Islet precursor cell (in vitro differentiated cells): ENCODE measurements at places on chromosomes 4 and X.

DNA sequence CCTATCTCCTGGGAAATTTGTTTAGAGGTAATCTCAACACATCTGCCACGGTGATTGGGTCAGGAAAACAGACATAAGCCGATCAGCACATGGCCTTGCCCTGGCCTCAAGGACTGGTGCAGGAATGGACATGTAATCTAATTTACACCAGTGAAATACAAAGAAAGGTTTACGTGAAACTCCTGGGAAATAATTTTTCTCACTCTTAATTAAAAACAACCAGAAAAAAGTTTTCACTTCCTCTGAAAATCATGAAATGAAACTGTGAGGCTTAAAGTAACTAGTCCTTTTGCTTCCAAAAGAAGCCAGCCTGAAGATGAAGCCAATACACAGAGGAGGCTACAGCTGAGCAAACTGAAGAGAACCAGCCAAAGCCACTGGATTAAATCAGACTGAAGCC is 154.1 kb upstream of the FAM241A start:
- DNase-seq = no peak

DNA sequence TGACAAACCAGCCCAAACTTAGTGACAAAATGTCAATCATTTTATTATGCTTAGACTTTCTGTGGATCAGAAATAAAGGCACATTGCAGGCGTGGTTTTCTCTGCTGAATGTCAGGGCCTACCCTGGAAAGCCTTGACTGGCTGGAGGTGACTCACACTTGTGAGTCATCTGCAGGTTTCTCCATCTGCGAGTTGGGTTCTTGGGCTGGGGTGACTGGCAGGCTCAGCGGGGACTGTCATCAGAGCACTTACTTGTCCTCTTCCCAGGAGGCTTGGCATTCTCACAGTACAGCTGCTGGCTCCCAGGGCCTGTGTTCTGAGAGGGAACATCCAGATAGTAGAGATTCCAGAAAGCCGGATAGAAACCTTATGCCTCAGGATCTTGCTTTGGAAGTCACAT is 153.8 kb upstream of the AGA start:
- DNase-seq = peak; percentile 99

DNA sequence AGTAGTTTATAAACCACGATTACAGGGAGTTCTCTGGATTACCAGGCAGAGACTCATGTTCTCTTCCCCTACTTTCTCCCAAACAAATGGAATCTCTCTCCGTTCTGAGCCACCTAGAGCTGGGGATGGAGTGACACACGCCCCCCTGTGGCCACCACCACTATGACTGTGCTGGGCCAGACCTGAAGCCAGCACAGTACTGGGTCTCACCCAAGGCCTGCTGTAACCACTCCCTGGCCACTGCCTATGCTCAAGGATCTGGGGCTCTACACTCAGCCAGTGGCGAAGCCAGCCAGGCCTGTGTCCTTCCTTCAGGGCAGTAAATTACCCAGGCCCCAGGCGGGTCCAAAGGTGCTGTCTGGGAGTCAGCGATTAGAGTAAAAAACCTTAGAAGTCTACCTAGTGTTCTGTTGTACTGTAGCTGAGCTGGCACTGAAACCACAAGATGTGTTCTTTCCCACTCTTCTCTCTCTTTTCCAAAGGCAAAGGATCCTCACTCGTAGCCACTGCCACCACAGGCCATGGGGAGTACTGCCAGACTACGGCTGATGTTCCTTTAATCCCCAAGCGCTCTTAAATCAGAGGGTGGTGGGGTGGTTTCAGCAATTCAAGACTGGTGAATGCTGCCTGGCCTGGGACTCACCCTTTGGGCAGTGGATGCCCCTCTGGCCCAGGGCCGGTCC is 412.2 kb upstream of the ARX start:
- peak; percentile 78 for DNase-seq

GRCh38 chr4:140497747-140498636 is at the start of gene MGAT4D:
Gene MGAT4D (minus strand): TSS chr4:140498293. CDS start chr4:140498222, 71 bp downstream.
- DNase-seq = peak; percentile 64

DNA sequence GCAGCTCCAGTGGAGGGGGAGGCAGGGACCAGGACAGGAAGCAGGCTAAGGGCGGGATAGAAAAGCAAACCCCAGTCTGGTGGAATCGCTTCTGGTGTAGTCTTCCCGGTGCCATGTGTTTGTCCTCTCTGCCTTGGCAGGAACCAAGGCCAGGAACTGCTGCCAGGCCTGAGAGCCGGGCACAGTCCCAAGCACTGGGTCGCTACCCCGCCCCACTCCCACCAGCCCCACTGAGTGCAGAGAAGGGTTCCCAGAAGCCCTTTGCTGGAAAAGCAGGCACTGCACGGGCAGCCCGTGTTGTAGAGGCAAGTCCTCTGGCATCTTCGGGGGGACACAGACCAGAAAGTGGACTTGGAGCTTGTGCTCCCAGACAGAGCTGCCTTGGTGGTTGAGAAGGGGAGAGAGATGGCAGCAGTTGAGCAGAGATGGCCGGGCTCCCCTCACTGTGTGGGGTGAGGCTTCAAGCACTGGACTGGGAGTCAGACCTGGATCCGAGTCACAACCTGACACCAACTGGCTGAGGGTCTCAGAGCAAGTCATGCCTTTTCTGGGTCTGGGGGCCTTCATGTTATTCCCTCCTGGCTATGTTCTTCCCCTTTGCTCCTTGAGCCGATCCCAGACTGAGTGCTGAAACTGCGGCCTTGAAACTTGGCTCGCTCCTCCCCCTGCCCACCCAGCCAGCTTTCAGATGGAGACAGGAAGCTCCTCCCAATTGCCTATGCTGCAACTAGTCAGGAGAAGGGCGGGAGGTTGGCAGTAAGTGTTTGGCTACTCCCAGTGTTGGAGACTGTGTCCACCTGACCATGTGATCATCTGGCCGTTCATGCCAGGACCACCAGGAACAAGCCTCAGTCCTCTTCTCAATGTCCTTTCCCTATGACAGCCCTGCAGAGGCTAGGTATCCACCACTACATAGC is 59.7 kb upstream of the MTM1 start:
- DNase-seq = no peak

GRCh38 chr4:176444741-176445140 is 125.0 kb downstream of the SPCS3 start:
- no peak for DNase-seq

- DNase-seq = no peak
These were observed 86.3 kb downstream of the ZNF827 start for GRCh38 chr4:145852256-145852839.

DNA sequence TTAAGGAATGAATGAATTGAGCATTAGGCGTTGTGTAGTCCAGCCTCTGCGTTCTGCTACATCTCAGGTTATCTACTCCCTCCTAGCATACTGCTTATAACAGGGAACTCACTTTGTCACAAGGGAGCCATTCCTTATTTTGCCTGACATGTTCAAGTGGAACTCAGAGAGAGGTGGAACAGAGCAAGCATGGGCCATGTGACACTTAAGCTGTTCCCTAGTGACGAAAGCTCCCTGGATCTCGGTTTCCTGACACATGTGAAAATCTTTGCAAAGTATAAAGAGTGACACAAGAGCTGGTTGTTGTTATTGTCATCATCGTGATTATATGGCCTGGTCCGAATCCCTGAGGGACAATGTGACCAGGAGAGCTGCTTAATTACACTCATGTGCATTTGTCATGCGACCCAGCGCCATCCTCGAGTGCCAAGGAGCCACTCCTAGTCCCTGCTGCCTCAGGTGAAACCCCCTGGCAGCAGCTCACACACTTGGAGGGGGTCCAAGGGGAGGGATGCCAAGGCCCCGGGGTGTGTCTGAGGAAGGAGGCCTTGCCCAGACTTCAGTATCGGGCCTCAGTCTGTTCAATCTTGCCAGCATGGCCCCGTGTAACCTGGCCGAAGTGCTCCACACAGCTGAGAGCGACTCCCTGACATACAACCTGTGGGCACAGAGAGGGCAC is 98.5 kb upstream of the MAP3K15 start:
- no peak for DNase-seq

GRCh38 chr4:81635739-81636138 is 164.0 kb upstream of the RASGEF1B start:
- DNase-seq = peak; percentile 56

DNA sequence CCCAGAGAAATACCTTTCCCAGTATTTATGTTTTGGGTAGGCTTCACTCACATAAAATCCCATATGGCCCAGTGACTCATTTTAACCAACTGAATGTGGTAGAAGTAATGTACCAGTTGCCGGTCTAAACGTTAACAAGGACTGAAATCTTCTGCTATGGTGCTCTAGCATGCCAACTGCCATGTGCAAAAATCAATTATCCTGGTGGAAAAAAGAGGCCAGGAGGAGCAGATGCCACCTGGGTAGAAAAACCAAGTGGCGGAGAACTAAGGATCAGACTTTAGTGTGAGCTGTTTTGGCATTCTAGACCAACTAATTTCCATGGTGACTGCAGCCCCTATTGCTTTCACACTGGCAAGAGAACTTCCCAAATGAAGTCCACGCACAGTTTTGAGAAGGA is 1660.7 kb upstream of the ADGRL3 start:
- DNase-seq = no peak

GRCh38 chrX:10062980-10063379 is 93.8 kb upstream of the CLCN4 start:
- no peak for DNase-seq

GRCh38 chr4:46979726-46980125 is 13.7 kb downstream of the GABRA4 start:
- no peak for DNase-seq

GRCh38 chrX:5730556-5730955 is 498.1 kb downstream of the NLGN4X start:
- DNase-seq = no peak

- no peak for DNase-seq
These were observed 35.4 kb downstream of the SEL1L3 start for GRCh38 chr4:25827373-25827772.

GRCh38 chr4:25358515-25359275 is 18.4 kb upstream of the ANAPC4 start:
- no peak for DNase-seq

GRCh38 chr4:114025176-114025777 is 45.8 kb upstream of the ARSJ start:
- no peak for DNase-seq

DNA sequence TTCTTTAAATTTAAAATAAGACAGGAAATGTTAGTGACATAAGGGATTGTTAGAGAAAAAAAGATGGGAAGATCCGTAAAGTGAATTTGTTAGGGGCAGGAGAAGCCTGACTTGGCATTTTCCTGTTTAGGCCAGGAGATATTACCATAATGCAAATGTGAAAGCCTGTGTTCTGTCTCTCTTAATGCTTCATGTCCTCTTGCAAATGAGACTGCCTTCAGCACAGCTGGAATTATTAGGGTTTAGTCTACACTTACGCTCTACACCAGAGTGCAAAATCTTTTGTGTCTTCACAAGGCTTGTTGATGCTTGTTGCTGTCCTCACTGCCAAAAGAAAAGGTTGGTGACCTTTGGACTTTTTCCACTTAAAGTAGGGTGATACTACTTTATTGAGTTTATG is 56.8 kb downstream of the JADE1 start:
- no peak for DNase-seq

GRCh38 chr4:17082186-17082585 is 183.7 kb upstream of the LDB2 start:
- no peak for DNase-seq

DNA sequence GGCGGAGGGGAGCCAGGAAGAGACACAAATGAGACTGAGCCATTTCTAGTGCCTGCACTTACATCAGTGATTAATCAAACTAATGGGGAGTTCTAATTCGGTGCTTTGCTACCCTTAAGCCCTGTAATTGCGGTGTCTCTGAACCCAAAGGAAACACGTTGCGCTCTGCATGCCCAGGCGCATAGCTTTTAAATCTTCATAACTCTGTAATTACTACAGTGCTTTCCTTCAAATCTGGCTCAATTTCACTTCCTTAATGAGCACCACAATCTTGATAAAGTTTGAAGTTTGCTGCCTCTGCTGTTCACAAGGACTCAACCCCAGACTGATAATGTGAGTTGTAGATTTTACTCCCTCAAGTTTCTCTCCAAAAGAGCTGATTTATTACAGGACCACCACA is 5.7 kb upstream of the NHS start:
- no peak for DNase-seq

DNA sequence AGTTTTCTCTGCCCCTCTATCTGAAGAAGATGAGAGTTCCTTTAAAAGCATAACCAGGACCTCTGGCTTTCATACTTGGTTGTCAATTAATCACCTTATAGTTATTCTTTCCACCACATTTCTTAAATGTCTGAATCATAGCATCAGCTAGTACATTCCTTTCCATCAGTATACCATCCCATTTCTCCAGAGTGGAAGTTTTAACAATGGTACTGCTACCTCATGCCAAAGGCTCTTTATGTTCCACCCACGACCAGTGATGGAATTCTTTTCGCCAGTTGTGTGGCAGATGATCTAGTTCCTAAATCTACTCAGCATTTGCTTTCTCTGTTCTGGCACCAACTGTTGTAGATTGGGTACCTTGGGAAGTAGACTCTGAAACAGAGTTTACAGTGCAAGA is 379.8 kb downstream of the ZNF674 start:
- no peak for DNase-seq

GRCh38 chrX:71227370-71228062 is 4.5 kb downstream of the GJB1 start:
- no peak for DNase-seq

DNA sequence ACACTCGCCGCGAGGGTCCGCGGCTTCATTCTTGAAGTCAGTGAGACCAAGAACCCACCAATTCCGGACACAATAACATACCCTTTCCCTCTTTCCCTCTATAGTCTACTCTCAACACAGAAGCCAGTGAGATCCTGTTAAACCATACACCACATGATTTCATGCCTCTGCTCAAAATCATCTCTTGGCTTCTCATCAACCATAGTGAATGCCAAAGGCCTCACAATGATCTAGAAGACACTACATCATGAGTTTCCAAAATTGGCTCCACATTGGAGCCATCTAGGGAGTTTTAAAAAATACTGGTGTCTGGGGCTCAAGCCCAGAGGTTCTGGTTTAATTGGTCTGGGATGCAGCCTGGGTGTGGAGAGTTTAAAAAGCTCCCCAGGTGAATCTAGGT is 124.5 kb downstream of the EFNB1 start:
- no peak for DNase-seq

DNA sequence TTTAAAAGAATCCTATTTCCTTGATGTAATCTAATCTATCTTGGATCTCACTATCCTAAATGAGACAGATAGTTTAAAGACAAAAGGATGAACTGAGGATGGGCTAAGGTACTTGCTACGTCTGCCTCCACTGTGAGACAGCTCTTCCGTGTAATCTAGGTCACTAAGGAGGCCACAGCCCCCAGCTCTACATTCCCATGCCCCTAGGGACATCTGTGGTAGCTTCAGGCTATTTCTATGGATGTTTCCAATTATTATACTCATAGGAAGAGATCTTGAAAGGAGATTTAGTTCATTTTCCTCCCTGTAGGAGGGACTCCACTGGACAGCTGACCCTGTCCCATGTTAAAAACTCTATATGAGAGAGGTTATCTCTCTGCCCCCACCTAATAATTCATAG is 140.8 kb upstream of the TRPC5 start:
- no peak for DNase-seq

GRCh38 chr4:40782876-40783275 is 33.1 kb downstream of the NSUN7 start:
- DNase-seq = no peak
